ENCODE measurements at places on chromosomes 12 and 14.
A peak's percentile ranks its signal among the peaks of the same experiment; 100 is the strongest.

GRCh38 chr14:105201156-105201924 is 20.2 kb upstream of the NUDT14 start:
- no peak for DNase-seq

- DNase-seq, result no peak
Observed at GRCh38 chr12:62622177-62622576, 155.6 kb downstream of the MON2 start.

DNA sequence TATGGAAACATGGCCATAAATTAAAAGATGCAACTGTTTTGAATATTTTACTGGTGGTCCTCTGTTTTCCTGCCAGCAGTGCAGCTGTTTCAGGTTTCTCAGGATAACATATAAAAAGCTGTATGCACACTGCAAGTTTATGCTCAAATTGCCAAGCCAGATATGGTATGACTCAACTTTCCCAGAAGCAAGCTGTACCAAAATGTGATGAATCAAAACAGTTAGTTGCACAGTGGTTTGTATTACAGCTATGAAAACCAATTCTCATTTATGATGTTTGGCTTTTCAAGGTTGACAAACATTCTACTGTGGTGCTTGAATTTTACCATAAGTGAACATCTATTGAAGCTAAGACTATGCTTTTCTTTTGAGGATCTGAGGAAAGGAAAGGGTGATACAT is 15.5 kb downstream of the TRMT5 start:
- no peak for DNase-seq

DNA sequence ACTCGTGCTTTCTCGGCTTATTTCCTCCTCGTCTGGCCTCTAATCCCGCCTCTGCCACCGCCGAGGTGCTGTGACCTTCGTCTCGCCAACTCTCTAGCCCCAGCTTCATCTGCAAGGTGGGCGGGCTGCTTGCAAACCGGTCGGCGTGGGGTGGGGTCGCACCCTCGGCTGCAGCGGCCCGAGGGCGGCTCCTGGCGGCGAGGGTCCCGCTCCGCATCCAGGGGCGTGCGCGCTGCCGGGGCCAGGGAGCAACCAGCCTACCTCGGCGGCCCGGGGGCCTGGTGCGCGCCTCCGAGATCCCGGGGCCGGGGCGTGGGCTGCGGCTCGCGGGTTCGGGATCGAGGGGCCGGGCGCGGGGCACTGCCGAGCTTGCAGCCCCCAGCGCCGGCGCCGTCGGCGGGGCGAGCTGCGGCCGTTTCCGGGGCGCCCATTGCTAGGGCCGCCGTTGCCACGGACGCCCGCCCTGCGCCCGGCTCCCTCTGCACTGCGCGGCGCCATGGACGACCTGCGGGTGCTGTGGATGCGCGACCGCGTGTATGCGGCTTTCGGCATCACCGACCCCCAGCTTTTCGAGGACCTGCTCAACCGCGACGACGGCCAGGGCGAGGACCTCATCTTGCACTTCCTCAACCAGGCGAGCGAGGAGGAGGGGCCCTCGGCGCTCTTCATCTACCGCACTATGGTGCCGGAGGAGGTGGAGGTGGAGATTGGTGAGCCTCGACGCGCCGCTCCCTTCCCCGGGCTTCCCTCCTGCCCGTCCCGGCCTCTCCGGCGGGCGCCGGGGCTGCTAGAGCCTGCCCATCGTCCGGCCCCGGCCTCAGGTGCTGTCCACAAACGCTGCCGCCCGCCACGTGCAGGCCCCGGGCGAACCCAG is at the start of gene DNAH10:
Gene DNAH10, plus strand, starts transcription at position 461 of the 874 bp plus-strand sequence. Its CDS starts 36 bp downstream, at position 497.
- DNase-seq, result no peak

- no peak for DNase-seq
Observed at GRCh38 chr14:68674538-68675232, 118.2 kb downstream of the ZFP36L1 start.

- DNase-seq, result no peak
Observed at GRCh38 chr14:35789651-35790050, 19.4 kb downstream of the RALGAPA1 start.

- DNase-seq, result no peak
Observed at GRCh38 chr14:47366006-47366405, 309.4 kb downstream of the MDGA2 start.

- DNase-seq, result no peak
Observed at GRCh38 chr12:122244565-122245371, 18.9 kb upstream of the DIABLO start.

- DNase-seq, result no peak
Observed at GRCh38 chr12:70590549-70591226, 46.5 kb downstream of the PTPRB start.

- DNase-seq, result no peak
Observed at GRCh38 chr14:20746566-20746965, 879 bp downstream of the EDDM3A start.

- no peak for DNase-seq
Observed at GRCh38 chr14:96177766-96178375, 26.8 kb upstream of the BDKRB2 start.

GRCh38 chr12:131895640-131896079 is 1.2 kb downstream of the ULK1 start:
- DNase-seq, result no peak

GRCh38 chr12:115149685-115150378 is 465.9 kb upstream of the TBX3 start:
- no peak for DNase-seq

- no peak for DNase-seq
Observed at GRCh38 chr12:45611061-45611460, 118.4 kb upstream of the ARID2 start.

- DNase-seq, result no peak
Observed at GRCh38 chr12:113075137-113075683, 18.7 kb downstream of the DTX1 start.

- no peak for DNase-seq
Observed at GRCh38 chr12:105420659-105421240, 90.3 kb downstream of the C12orf75 start.

DNA sequence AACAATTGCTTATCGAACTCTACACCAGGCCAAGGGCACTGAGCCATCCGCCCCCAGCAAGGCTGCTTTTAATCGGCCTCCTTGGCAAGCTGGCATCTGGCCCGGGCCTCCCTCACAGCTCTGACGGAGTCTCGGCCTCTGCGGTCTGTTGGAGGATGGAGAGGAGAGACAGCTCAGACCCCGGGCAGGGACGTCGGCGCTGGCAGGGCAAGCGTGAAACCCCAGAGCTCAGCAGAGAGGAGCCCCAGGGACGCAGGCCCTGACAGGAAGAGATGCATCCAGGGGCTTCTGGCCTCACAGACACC is 17.5 kb downstream of the CAMKK2 start:
- no peak for DNase-seq

GRCh38 chr12:2535583-2536204 is 259.1 kb upstream of the FKBP4 start:
- no peak for DNase-seq

- DNase-seq, result no peak
Observed at GRCh38 chr12:30979371-30980259, 53.1 kb downstream of the TSPAN11 start.

DNA sequence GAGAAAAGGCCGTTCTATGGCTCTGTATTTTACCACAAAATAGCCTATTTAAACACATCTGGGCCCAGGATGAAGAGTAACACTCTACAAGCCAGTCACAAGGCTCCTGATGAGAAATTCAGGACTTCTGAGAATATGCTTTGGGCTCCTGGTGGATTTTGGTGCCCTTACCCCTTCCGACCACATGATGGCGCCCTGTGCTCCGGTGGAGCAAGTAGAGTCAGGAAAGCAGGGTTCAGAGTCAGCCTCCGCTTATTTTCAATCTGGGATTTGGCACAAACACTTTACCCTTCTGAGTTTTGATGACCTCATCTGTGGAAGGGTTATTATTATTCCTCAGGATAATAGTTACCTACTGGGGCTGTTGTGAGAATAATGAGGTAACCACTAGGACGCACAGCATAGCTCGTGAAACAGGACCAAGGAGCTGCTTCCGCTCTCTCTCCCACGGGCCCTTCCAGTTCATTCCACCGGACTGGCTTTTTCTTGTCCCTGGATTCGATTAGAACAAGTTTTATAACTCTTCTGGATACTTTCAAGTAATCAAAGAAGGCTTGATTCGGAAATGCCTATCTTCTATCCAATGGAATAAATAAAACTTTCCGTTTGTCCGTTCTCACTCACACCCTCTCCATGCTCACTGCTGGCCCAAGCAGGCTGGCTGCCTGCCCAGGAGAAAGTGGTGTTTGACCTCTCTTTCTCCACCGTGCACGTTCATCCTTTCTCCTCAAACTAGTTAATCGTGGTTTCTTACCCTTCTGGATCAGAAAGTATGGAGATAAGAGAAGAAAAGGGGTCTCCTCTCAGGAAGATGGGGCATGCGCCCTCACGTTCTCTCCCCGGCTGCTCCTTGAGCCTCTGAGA is 104.6 kb downstream of the GALC start:
- no peak for DNase-seq

DNA sequence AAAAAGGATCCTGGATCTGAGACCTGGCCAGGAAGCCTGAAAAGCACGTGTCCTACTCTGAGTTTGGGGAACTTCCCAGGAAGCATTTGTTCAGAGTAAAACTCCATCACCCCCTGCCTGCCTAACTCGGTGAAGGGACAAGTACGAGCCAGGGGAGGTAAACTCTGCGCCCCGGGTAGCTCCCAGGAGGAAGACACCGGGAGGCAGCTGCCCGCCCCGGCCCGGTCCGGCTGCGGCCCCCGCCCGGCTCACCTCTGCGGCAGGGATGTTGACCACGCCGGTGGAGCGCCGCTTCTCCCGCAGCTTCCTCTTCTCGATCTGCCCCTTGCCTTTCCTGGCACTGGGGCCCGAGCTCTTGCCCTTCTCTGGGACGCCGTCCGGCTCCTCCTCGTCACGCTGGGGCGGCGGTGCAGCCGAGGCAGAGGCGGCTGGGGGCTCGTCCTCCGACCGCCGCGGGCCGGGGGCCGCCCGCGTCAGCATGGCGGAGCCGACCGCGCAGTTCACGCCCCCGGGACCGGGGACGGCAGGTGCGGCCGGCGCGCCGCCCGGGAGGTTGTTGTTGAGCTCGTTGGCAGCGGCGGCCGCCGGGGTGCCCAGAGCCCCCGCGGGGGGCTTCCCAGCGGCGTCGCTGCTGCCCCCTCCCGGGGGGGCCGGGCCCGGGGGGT is 1.2 kb downstream of the PAWR start:
- peak; percentile 45 for DNase-seq

GRCh38 chr14:64265222-64265621 is 28.9 kb downstream of the ESR2 start:
- no peak for DNase-seq

DNA sequence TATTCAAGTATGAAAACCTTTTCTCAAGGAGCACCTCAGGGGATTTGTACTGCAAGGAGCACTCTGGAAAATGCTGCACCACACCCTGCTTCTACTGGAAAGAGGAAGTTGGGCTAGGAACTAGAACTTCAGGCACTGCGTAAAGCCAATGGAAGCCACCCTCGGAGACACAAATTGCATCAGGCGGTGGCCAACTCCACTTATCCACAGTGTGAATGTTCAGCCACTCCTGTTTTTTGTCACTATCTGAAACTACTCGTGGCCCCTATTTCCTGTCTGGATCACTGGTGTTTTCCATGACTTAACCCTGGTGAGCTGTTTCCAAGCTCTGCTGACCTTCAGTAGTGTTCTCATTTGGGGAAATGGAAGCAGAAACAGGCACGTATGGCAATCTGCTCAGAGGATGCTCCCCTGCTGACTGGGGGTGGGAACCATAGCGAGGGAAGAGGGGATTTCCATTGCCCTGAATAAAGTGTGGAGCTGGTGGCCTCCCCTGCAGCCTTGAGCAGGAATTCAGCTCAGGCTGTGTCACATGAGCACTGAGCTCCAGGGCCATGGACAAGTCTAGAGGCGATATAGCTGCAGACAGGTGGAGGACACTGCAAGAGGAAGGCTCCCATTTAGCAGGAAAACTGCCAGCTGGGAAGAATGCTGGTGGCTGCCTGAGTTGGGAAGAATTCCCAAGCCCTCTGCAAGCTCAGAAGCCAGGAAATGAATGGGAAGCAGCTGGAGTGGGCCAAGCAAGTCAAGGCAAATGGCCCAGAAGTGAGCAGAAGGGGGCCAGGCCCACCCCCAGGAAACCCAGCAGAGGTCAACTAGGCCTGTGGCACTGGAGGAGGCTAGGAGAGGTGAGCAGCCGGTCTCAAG is 50.5 kb upstream of the RAP1B start:
- peak; percentile 36 for DNase-seq

GRCh38 chr12:67940780-67941243 is 48.4 kb upstream of the IFNG-AS1 start:
- DNase-seq, result no peak

- no peak for DNase-seq
Observed at GRCh38 chr12:111798182-111798581, 31.4 kb downstream of the ALDH2 start.

DNA sequence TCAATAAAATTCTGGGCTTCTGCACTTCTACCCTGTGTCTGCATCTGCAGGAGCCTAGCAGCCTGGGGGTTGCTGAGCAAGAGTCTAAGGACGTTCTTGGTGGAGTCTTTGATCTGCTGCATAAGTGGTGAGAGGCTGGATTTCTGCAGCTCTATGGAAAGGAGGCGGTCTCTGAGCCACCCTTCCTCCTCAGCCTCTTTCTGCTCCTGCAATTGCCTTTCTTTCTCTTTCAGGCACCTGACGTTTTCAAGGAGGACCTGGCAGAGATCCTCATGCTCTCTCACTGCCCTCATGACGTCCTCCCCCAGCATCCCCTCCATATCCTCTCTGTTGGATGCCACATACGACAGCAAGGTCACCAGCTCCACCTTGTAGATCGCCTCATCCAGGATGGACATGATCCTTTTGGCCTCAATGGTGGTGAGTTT is 13.6 kb upstream of the TPCN1 start:
- DNase-seq, result peak; percentile 69

DNA sequence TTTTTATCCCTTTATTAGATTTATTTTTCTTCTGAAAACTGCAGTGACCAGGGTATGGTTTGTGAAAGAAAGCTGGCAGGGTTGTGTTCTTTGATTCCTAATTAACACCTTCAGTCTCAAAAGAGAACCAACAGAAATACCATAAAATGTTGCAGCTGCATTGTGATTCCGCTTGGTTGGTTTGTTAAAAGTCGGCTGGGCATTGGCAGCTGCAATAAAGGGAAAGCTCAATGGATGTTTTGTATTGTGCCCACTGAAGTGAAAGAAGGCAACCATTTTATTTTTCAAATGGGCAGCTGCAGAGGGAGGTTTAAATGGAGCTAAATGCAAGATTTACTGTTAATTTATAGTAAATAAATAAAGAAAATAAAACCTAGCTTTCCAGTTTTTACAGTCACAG is 16.7 kb downstream of the LGR5 start:
- no peak for DNase-seq

GRCh38 chr12:118780939-118781338 is 200.4 kb upstream of the SRRM4 start:
- DNase-seq, result no peak

GRCh38 chr12:120532701-120533238 is 1.4 kb upstream of the RNF10 start:
- DNase-seq, result no peak

DNA sequence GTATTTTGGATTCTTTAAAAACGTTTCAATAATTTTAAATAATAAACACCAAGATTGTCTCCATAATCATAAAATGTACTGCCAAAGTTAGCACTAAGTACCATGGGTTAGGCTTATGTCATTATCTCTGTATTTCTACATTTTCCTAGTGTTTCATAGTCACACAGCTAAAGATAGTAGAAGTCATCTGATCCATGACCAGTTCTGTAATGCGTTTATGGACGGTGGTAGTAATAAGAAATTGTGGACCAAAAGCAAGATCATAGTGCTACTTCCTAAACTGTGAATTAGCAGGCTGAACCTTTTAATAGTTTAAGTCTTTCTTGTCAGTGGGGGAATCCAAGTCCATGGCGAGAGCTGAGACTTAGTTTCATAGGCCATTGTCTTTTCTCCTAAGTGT is 142.1 kb downstream of the AKAP6 start:
- no peak for DNase-seq
